ENCODE measurements at places on chromosomes 4 and X. TPM values are rescaled to one million over a fixed set of nuclear protein-coding genes. Genes with fewer than 3 reads are reported as not detected.

Gene POF1B
- total RNA-seq, result 0.12 TPM

Gene RRH
- 0.99 TPM for total RNA-seq

Gene SOX3
- not detected for total RNA-seq

DNA sequence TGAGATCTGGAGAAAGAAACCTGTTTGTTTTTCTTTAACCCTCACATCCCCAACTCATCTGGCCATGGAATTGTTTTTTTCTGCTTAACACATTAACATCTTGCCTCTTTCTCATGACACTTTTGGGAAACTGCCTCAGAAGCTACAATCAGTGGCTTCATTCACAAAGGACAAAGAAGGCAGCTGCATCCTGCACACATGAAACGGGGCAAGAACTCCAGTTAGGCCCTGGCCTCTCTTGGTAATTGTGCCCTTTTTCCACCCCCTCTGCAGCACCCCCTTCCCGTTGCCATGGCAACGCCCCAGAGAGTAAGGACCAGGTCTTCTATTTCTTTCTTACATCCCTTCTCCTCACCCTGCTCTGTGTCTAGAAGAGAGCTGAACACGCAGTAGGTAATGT is 103.4 kb downstream of the PDGFRA start:
- no peak overlapping the region for H3K27ac ChIP-seq
- DNase-seq, result no peak
- no peaks in the 10 kb centered on the region for H3K4me1 ChIP-seq
- H3K4me3 ChIP-seq, result no peak overlapping the region

GRCh38 chr4:4952273-4952672 is 67.0 kb downstream of the CYTL1 start:
- H3K4me1 ChIP-seq, result no peaks in the 10 kb centered on the region
- DNase-seq, result no peak
- no peak overlapping the region for H3K4me3 ChIP-seq
- H3K36me3 ChIP-seq, result no peaks in the 10 kb centered on the region

- no peaks in the 10 kb centered on the region for H3K4me1 ChIP-seq
- H3K4me3 ChIP-seq, result no peak overlapping the region
- peak overlapping the region; percentile 29 for H3K27ac ChIP-seq
- no peaks in the 10 kb centered on the region for H3K27me3 ChIP-seq
Observed at GRCh38 chr4:8093587-8094274, 64.9 kb downstream of the ABLIM2 start.

- H3K27me3 ChIP-seq, result peaks cover 4% of the 10 kb centered on the region
- no peaks in the 10 kb centered on the region for H3K36me3 ChIP-seq
- no peak overlapping the region for H3K4me3 ChIP-seq
- H3K27ac ChIP-seq, result no peak overlapping the region
- no peaks in the 10 kb centered on the region for H3K4me1 ChIP-seq
Observed at GRCh38 chrX:10725071-10725470, 104.7 kb upstream of the MID1 start.

GRCh38 chrX:108590496-108590895 is 145.9 kb downstream of the IRS4 start:
- no peak for DNase-seq
- no peaks in the 10 kb centered on the region for H3K36me3 ChIP-seq
- H3K27ac ChIP-seq, result no peak overlapping the region
- no peaks in the 10 kb centered on the region for H3K4me1 ChIP-seq

DNA sequence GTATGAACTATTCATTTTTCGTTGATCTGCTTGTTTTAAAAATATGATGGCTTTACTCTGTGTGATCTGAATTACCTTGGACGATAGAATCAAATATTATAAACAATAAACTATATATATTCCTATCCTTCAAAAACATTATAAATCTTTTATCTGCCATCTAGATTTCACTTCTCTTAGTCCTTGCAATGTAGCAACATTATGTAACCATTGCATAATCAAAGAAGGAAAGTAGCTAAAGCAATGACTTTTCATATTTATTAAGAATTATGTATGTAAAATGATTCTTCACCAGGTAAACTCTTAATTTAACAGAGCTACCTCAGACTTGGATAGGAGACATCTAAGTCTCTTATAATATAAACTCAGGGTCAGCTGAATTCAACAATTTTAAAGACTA is 210.5 kb downstream of the ADAMTS3 start:
- H3K4me1 ChIP-seq, result no peaks in the 10 kb centered on the region
- no peak for DNase-seq
- no peak overlapping the region for H3K4me3 ChIP-seq
- H3K36me3 ChIP-seq, result no peaks in the 10 kb centered on the region
- no peak overlapping the region for H3K27ac ChIP-seq

Data from activated T-cell treated with anti-CD3 and anti-CD28 coated beads, Interleukin-2, amount 50 U/mL, for 72 hours (primary cell).